ENCODE measurements at places on chromosomes 7 and 10. TPM values are rescaled to one million over a fixed set of nuclear protein-coding genes. Genes with fewer than 3 reads are reported as not detected.
A peak's percentile ranks its signal among the peaks of the same experiment; 100 is the strongest.

DNA sequence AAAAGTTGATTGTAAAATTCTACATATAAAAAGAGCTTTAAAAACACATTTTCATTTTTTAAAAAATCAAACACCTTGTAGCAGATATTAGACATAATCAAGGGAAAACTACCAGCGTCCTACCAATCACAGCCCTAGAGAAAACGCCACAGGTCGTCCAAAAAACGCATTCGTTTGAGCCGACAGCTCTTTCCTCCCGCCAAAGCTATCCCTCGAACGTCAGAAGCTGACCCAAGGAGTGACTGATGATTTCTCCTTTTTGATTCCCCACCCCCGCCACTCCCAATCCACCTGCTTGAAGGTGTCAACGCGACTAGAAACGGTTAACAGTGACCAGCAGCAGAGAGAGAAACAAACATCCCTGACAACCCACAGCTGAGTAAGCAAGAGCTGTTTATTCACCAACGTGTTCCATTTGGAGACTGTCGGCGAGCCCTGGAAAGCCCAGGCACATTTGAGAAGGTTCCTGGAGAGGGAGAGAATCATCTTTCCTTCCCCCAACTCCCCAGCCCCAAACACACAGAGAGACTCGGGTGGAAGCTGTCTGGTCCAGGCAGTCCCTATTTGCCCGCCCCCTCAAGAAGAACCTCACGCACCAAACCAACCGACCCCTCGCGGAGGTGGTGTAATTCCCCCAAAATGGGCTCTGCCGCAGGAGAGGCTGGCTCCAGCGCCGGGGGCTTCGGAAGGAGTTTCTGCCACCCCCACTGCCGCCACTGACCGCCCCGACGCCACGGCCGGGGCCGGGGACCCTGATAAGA, 622 bp downstream of the CPEB3 start:
- peak overlapping the region; percentile 96 for H3K4me3 ChIP-seq
- DNase-seq: no peak
- peak overlapping the region; percentile 94 for H3K27ac ChIP-seq
- H3K36me3 ChIP-seq: peaks cover 12% of the 10 kb centered on the region
- peaks cover 16% of the 10 kb centered on the region for H3K4me1 ChIP-seq
- peaks cover 5% of the 10 kb centered on the region for H3K27me3 ChIP-seq

DNA sequence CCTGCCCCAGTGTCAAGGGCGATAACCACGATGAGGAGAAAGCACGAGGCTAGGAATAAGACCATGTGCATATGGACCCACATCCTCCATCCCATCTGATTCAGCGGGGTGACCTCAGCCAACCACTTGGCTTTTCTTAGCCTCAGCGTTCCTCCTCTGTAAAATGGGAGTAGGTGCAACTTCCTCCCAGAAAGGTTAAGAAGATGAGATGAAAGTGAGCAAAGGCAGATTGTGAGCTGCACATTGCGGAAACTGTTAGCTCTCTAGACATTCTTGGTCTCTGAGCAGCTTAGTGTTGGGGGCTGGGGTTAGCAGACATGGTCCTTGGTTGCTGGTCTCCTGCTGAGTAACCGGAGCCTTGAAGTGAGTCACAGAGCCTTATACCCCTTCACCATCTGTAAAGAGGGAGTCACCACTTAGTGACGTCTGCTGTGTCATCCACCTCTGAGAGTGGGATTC, 497.3 kb upstream of the GALNT17 start:
- no peak overlapping the region for H3K27ac ChIP-seq
- no peak for DNase-seq
- H3K27me3 ChIP-seq: peaks cover 12% of the 10 kb centered on the region

DNA sequence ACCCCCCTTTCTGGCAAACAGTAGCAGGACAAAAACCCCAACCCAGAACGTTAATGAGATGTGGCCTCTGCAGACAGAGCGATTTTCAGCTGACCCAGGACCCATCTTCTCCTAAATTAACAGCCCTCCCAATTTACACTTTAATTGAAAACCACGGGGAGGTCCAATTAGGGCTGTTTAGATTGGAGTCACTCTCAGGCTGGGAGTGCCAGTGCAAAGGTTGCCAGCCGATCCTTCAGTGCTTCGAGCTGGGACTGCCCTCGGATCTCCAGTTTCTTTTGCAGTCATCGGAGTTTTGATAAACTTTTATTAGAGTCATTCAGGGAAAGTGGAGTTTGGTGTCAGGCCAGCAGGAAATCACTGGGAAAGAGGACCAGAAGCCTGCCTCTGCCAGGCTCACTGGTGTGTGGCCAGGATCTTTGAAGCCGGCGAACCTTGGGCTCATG, 108.0 kb downstream of the DOCK1 start:
- no peak overlapping the region for H3K27ac ChIP-seq
- DNase-seq: no peak
- H3K27me3 ChIP-seq: peaks cover under 1% of the 10 kb centered on the region
- H3K36me3 ChIP-seq: peaks cover 12% of the 10 kb centered on the region
- peaks cover 6% of the 10 kb centered on the region for H3K4me1 ChIP-seq
- H3K4me3 ChIP-seq: no peak overlapping the region

DNA sequence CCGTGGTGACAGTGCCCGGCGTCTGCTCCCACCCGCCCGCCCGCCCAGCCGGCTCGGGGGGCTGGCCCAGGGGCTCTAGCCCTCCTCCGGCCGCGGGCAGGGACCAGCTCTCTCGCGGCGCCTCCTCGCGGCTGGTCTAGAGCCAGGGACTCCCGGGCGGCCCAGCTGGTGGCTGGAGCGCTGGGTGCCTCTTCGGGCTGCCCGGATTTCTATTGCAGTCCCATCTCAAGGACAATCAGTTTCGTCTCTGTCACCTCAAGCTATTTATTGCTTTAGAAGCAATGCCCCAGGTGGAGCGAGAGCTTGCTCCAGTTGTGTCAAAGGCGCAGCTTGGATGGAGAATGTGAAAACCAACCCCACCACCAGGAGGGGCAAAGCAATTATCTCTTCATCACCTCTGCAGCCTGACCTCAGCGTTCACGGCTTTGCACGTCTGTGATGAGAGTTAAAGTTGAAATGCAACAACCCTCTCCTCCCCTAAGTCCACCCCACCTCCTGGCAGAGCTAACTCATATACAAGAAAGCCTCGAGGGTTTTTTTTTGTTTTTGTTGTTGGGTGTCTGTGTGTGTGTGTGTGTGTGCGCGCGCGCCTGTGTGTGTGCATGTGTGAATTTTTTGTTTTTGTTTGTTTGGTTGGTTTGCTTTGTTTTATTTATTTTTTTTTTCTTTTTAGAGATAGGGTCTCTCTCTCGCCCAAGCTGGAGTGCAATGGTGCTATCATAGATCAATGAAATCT, at the start of gene ITGA8:
TSS of gene ITGA8 (minus strand) at position 24 of the 736 bp plus-strand sequence. CDS start 151 bp downstream, outside the sequence.
- peaks cover 5% of the 10 kb centered on the region for H3K4me1 ChIP-seq
- peak within 1 kb of the TSS; percentile 92 for H3K4me3 ChIP-seq
- no peak within 1 kb of the TSS for H3K27ac ChIP-seq

DNA sequence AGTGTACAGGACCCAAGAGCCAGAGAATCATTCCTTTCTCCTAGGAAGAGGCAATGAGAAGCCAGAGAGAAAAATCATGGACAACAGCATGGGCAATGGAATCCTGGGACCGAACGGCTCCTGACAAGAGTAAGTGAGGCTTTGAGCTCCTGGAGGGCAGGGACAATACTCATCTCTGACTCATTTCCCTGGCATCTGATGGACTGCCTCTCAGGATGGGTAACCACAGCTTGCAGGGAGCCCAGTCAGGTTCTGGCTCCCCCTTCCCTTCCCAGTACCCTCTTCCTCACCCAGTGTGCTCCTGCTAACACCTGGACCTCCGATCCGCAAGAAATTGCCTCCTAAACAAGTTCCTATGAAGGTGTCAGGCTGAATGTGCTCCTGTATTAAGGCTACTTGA, 51.2 kb upstream of the SORCS3 start:
- H3K4me1 ChIP-seq: no peaks in the 10 kb centered on the region
- no peak for DNase-seq
- H3K27me3 ChIP-seq: no peaks in the 10 kb centered on the region

- H3K27ac ChIP-seq: no peak overlapping the region
- H3K4me1 ChIP-seq: peaks cover 3% of the 10 kb centered on the region
- H3K4me3 ChIP-seq: no peak overlapping the region
- no peaks in the 10 kb centered on the region for H3K36me3 ChIP-seq
These were observed 343.0 kb upstream of the PCDH15 start for GRCh38 chr10:55144001-55144400.

DNA sequence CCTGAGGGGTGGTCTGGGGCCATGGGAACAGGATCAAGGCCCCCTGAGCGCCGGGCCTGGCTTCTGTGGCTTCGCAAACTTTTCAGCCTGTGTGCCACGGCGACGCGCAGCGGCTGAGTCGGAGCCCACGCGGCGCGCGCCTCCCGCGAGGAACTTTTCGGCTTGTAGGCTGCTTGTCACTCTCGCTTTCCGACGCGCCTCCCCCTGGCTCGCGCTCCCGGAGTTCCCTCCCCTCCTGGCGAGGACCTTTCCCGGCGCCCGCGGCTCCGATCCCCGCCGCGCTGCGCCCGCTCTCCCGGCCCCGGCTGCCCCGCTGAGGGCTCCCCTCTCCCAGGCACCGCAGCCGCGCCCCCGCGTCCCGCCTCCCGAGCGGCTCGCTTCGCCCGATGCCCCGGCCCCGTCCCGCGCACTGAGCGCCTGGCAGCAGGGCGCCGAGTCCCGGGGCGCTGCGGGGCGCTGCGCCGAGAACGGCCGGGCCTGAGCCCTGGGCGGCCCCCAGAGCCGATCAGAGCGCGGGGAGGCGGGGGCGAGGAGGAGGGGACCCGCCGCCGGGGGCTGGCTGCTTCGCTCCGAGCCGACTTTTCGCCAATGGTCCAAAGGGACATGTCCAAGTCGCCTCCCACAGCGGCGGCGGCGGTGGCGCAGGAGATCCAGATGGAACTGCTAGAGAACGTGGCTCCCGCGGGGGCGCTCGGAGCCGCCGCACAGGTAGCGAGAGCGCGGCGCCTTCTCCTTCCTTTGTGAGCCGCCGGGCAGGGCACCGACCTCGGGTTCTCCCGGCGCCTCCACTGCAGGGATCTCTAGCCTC, at the start of gene CACNB2:
TSS of gene CACNB2 (plus strand) at position 276 of the 808 bp plus-strand sequence.
- peaks cover 6% of the 10 kb centered on the region for H3K27me3 ChIP-seq
- DNase-seq: peak; percentile 55
- H3K4me1 ChIP-seq: peaks cover 12% of the 10 kb centered on the region
- H3K4me3 ChIP-seq: peak within 1 kb of the TSS; percentile 92
- H3K36me3 ChIP-seq: no peaks in the 10 kb centered on the region

DNA sequence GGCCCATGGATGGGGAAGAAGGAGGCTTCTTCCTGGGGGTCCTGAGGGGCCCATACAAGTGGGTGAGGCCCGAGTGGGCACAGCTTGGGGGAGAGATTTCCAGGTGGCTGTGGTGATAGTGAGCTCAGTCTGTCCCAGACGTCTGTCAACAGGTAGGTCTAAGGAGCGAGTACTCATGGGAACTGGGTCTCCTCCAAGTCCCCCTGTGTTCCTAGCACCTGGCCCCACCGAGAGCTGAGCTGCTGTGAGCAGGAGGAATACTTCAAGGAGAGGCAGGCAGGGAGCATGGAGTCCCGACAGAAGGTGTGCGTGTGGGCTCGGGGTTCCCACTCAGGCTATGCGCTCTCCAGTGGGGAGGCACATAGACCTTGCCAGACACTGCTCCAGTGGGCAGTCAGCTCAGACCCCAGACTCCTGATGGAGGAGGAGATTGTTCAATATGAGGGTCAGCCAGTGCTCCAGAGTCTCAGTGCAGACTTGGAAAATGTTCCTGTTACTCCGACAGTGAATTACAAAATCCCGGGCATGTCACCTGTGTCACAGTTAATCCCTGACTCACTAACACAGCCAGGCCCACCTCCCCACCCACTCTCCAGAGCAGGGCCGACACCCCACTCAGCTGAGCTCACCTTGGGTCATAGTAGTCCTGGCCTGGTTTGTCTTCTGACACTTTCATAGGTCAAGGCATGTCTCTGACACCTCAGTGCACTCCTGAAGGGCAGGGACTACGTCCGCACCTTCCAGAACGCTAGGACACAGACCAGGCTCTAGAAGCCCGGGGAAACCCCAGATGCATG, 28.2 kb upstream of the C10orf53 start:
- no peak for DNase-seq
- peaks cover 10% of the 10 kb centered on the region for H3K27me3 ChIP-seq
- peaks cover 40% of the 10 kb centered on the region for H3K4me1 ChIP-seq
- no peak overlapping the region for H3K4me3 ChIP-seq
- peaks cover under 1% of the 10 kb centered on the region for H3K36me3 ChIP-seq

DNA sequence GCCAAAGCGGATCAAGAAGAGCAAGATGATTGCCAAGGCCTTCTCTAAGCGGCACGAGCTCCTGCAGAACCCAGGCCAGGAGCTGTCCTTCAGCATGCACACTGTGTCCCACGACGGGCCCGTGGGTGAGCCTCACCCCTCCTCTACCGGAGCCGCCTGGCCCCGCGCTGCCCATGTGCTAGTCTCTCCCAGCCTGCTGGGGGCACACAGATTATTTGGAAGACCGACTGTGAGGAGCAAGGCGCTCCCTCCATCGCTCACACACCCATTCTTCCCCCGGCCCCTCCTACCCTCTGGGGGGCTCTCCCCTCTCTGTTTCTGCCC, 13.9 kb upstream of the AHCYL2 start:
- H3K4me1 ChIP-seq: no peaks in the 10 kb centered on the region
- H3K4me3 ChIP-seq: no peak overlapping the region
- no peak for DNase-seq

DNA sequence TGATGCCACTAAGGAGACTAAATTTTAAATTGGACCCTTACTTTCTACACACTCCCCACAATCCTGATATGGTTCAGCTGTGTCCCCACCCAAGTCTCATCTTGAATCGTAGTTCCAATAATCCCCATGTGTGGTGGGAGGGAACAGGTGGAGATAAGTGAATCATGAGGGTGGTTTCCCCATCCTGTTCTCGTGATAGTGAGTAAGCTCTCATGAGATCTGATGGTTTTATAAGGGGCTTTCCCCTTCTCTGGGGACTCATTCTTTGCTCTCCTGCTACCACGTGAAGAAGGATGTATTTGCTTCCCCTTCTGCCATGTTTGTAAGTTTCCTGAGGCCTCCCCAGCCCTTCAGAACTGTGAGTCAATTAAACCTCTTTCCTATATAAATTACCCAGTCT, 18.4 kb upstream of the BET1 start:
- H3K4me1 ChIP-seq: no peaks in the 10 kb centered on the region
- no peaks in the 10 kb centered on the region for H3K36me3 ChIP-seq
- H3K4me3 ChIP-seq: no peak overlapping the region
- no peak overlapping the region for H3K27ac ChIP-seq

- H3K4me3 ChIP-seq: no peak overlapping the region
- H3K27ac ChIP-seq: no peak overlapping the region
- DNase-seq: no peak
- peaks cover 35% of the 10 kb centered on the region for H3K4me1 ChIP-seq
- peaks cover 3% of the 10 kb centered on the region for H3K27me3 ChIP-seq
- H3K36me3 ChIP-seq: no peaks in the 10 kb centered on the region
These were observed 82.4 kb downstream of the SGMS1 start for GRCh38 chr10:50541317-50541716.

GRCh38 chr7:114852293-114852692, 69.6 kb upstream of the MDFIC start:
- H3K36me3 ChIP-seq: no peaks in the 10 kb centered on the region
- no peaks in the 10 kb centered on the region for H3K27me3 ChIP-seq
- no peak overlapping the region for H3K27ac ChIP-seq
- no peak for DNase-seq

- DNase-seq: no peak
- H3K27ac ChIP-seq: no peak overlapping the region
- H3K4me3 ChIP-seq: no peak overlapping the region
These were observed 135.1 kb downstream of the C10orf105 start for GRCh38 chr10:71584461-71584860.

Gene C10orf53
- not detected for total RNA-seq

Gene SFXN2
- 6.3 TPM for total RNA-seq

Gene PON1
- 1.5 TPM for total RNA-seq

Gene MOGAT3
- not detected for total RNA-seq

Gene ST8SIA6
- 1.7 TPM for total RNA-seq

Gene VSTM4
- total RNA-seq: 0.38 TPM

Gene MSMB
- total RNA-seq: not detected

Gene RPEL1
- total RNA-seq: not detected

Gene CALHM3
- total RNA-seq: not detected

Gene H2BK1
- not detected for total RNA-seq
